ENCODE measurements at places on chromosomes 7 and 10. TPM values are rescaled to one million over a fixed set of nuclear protein-coding genes. Genes with fewer than 3 reads are reported as not detected.

STEAP1 gene
- polyA plus RNA-seq = 0.56 TPM

BEND7 gene
- 6.8 TPM for polyA plus RNA-seq

GCK gene
- polyA plus RNA-seq = 1.2 TPM

SPDYE2B gene
- not detected for polyA plus RNA-seq

CDHR1 gene
- 6.0 TPM for polyA plus RNA-seq

FAM221A gene
- polyA plus RNA-seq = 5.2 TPM

PDZD7 gene
- 3.5 TPM for polyA plus RNA-seq

IKZF1 gene
- 2.7 TPM for polyA plus RNA-seq

RSPH10B gene
- polyA plus RNA-seq = 0.67 TPM

SMO gene
- 2.5 TPM for polyA plus RNA-seq

HHEX gene
- polyA plus RNA-seq = 18.5 TPM

Measured in adrenal gland (tissue), 19 donors.